Glomerular endothelial cell (primary cell): ENCODE measurements at places on chromosomes 16 and 17.
A peak's percentile ranks its signal among the peaks of the same experiment; 100 is the strongest.

DNA sequence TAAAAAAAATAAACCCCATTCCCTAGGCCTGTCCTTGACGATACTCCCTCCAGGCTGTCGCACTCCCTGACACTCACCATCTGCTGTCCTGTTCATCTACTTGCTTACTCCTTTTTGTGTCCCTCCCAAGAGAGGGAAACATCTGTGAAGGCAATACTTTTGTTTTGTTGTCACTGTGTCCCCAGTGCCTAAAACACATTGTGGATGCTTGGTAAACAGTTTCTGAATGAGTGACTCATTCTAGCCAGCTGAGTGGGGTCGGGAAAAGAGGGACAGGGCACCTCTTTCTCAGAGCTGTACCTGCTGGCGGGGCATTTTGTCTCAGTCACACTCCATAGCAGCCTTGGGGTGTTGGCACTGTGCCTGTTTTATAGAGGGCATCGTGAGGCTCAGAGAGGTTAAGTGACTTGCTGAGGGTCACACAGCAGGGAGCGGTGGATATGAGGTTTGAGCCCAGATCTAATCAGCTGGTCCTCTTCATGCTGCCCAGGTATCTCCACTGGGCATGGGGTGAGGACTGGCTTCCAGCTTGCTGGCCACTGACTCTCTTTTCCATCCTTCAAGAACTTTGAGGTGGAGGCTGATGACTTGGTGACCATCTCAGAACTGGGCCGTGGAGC is 15.6 kb downstream of the MAP2K3 start:
- no peak for DNase-seq

- no peak for DNase-seq
These were observed 2294.4 kb downstream of the TP53TG3F start for GRCh38 chr16:35753559-35754390.

DNA sequence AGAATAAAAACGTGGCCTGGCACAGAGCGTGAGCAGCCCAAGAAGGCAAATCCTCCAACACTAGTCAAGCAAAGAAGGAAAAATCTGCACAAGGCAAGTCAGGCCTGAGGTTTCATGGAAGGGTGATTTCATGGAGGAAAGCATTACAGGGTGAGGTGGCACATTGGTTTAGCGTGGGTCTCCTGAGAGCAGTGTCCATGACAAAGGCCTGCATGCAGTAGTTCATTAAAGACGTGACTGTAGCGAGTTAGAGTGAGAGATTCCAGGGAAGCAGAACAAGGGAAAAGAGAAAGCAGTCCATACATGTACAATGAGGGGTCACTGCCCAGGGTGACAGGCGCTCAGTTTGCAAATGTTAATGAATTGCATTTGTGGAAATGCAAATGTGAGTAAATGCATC is 285.0 kb upstream of the ERCC4 start:
- DNase-seq, result no peak

GRCh38 chr17:80959330-80960036 is 32.2 kb upstream of the CHMP6 start:
- DNase-seq, result no peak

- no peak for DNase-seq
These were observed 34.5 kb downstream of the HS3ST2 start for GRCh38 chr16:22848451-22848850.

- no peak for DNase-seq
These were observed 46.1 kb downstream of the RAB11FIP3 start for GRCh38 chr16:471353-472198.

DNA sequence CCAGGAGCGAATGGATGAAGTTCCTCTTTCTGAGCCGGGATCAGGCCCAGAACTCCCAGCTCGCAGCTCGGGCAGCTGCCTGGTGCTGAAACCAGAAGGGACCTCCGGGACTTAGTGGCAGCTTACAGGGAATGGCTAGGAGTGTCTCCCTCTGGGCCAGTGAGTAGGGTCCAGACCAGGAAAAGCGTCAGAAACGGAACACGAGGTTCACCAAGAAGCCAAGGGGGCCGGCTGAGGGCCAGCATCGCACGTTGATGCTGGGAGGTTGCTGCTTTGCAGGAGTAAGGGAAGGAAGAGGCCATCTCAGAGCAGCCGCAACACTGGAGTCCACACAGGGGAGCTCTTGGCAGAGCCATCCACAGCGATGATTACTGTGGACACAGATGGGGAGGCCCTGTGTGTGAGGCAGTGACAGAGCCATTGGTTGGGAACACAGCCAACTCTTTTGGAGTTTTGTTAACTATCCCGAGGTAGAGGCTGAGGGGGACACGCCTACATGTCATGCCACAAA is 74.0 kb upstream of the CREBBP start:
- DNase-seq, result no peak

DNA sequence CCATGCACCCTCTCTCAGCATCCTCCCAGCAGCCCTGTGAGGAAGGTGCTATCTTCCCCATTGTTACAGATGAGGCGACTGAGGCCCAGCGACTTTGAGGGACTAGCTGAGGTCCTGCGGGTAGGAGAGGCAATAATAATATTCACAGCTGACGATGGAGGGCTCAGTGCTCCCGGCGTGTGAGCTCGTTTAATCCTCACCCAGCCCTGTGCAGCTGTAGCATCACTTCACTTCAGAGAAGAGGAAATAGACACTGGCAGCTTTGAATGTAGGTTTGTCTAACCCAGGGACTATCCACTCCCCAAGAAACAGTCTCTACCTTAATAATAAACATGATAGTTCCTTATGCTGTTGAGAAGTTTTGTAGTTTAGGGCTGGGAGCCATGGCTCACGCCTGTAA is 21.6 kb downstream of the LASP1 start:
- no peak for DNase-seq

- DNase-seq, result no peak
These were observed 21.1 kb downstream of the PIPOX start for GRCh38 chr17:29063992-29064391.

DNA sequence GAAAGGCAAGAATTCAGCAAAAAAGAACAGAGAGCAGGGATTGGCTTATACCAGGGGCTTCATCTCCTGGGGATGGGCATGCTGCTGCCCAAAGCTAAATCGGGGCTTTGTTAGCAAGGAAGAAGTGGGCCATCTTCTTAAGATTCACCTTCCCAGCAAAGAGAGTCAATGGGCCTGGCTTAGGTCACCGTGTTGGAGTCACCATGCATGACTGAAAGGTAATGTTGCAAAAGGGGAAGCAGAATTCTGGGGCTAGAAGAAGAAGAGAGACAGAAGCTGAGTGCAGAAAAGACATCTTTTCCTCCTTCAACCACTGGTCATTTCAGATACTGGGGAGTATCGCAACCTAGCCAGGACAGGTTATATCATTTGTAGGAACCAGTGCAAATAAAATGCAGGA is 76.3 kb upstream of the KIFC3 start:
- DNase-seq, result no peak

GRCh38 chr17:29022074-29022473 is 16.2 kb upstream of the SEZ6 start:
- no peak for DNase-seq

GRCh38 chr16:66871840-66872239 is 8.5 kb upstream of the PDP2 start:
- no peak for DNase-seq

- no peak for DNase-seq
These were observed 22.5 kb upstream of the LYRM9 start for GRCh38 chr17:27915709-27916108.

GRCh38 chr17:27545562-27546229 is 85.3 kb upstream of the LGALS9 start:
- DNase-seq, result no peak

GRCh38 chr16:58037365-58038057 is 12.0 kb downstream of the MMP15 start:
- no peak for DNase-seq

- no peak for DNase-seq
These were observed 15.1 kb downstream of the SNX11 start for GRCh38 chr17:48122665-48123045.

GRCh38 chr16:8832717-8833105 is 35.1 kb downstream of the PMM2 start:
- DNase-seq, result no peak

- peak; percentile 80 for DNase-seq
These were observed 50.5 kb upstream of the ZNF469 start for GRCh38 chr16:88331989-88332920.

GRCh38 chr16:55473587-55473986 is 5.4 kb upstream of the MMP2 start:
- no peak for DNase-seq

DNA sequence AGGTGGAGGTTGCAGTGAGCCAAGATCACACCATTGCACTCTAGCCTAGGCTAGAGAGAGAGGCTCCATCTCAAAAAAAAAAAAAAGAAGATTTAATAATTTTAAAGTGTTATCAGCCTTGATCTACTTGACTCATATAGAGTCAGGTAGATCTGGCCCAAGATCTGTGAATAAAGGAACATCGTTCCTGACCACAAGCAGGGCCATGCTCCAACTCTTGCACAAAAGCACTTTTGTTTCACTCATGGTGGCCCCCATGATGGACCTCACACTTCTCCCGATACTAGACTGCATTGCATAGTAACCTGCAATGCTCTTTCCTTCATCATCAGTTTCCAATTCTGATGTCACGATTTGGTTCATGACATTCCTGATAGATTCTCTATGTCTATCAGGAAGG is 5.2 kb upstream of the MYH11 start:
- DNase-seq, result no peak

DNA sequence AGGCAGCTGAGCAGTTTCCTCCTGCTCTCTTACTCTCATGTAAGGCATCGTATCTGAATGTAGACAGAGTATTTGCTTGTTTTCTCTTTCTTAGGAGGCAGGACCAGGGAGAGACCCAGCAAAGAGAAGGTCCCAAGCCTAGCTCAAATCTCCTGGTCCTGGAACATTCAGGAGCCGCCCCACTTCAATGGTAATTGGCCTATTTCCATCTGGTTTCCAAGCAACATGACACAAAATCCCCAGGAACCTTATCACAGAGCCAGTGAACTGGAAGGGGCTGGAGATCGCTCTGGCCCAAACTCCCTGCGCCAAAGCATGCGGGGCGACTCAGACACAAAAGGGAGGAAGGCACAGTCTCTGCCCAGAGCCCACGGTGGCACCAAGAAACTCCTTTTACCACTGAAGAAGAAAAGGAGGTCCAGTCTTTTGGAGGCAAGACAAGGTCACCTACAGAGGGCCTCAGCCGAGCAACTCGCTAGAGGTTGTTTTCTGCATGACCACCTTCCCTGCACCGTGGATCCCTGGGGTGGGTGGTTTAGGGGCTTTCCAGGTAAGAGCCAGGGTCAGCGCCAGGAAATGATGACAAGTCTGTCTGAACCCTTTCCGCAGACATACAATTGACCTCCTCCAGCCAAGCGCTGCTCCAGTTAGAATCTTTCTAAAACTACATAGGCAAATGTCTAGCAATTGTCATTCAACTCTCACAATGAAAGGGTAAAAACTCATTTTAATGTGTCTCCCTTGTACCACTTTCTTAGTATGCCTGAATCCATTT is 394.7 kb downstream of the SOX9 start:
- no peak for DNase-seq

DNA sequence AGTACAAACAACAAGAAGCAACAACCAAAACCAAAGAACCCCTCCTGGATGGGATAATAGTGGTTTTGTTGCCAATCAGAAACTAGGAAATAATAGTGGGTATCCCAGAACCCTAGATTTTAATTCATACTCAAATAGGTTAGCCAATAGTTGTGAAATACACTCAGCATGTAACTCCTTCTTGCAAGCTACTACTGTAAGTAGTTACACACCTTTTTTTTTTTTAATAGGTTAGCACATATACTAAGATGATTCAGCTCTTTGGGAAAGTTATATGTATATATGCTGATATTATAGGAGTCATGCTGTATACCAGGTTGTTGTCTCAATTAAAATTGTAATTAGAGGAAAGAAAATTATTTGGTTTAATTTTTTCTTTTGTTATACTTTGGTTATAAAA is 92.5 kb upstream of the HAS3 start:
- no peak for DNase-seq

- DNase-seq, result no peak
These were observed 5.3 kb upstream of the NTN3 start for GRCh38 chr16:2465653-2466415.

DNA sequence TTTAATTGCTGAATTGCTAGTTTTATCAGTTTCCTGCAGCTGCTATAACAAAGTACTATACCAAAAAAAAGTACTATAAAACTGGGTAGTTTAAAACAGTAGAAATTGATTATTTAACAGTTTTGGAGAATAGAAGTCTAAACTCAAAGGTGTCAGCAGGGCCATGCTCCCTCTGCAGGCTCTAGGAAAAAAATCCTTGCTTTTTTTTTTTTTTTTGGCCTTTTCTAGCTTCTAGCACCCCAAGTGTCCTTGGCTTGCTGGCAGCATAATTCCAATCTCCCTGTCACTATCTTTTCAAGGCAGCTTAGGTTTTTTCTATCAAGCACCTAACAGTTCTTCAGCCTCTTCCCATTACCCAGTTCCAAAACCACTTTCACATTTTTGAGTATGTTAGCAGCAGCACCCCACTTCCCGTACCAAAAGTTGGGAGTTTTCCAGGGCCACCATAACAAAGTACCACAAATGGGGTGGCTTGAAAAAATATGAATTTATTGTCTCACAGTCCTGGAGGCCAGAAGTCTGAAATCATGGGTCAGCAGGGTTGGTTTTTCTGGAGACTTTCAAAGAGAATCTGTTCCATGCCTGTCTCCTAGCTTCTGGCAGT is 37.4 kb downstream of the BPTF start:
- DNase-seq, result no peak

DNA sequence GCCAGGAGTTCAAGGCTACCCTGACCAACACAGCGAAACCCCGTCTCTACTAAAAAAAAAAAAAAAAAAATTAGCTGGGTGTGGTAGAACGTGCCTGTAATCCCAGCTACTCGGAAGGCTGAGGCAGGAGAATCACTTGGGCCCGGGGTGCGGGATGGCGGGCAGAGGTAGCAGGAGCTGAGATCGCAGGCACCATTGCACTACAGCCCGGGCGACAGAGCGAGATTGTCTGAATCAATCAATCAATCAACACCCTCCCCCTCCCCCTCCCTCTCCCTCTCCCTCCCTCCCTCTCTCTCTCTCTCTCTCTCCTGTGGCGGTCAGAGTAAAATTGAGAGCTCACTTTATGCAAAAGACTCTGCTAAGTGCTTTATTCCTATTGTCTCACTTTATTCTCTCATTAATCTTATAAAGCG is 1.2 kb downstream of the HSDL1 start:
- no peak for DNase-seq

DNA sequence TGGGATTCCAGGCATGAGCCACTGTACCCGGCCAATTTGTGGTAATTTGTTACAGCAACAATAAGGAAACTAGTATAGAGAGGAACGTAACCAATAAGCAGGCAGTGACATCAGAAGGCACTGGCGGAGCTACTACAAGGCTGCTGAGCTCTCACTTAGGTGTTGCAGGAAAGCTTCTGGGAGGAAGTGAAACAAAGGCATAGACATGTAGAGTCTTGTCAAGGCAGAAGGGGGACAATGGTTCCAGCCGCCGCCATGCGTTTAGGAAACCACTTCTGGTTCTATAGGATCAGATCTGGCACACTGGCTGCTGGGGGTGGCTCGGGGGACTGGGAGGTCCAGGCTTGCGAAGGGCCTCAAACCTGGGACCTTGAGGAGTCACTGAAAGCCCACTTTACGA is 9.4 kb upstream of the CPSF4L start:
- DNase-seq, result no peak

GRCh38 chr17:31144428-31144827 is 49.7 kb downstream of the NF1 start:
- DNase-seq, result no peak

- DNase-seq, result no peak
These were observed 140.1 kb downstream of the CLEC16A start for GRCh38 chr16:11084484-11084875.

GRCh38 chr17:43482103-43483012 is 1.4 kb upstream of the DHX8 start:
- no peak for DNase-seq

- no peak for DNase-seq
These were observed 24.8 kb upstream of the MYO18A start for GRCh38 chr17:29205047-29205446.

GRCh38 chr17:69150333-69150732 is 8.6 kb upstream of the ABCA6 start:
- DNase-seq, result no peak
